SIG-M5 (cell line): ENCODE measurements at places on chromosomes 1 and 21.
A peak's percentile ranks its signal among the peaks of the same experiment; 100 is the strongest.

- no peak for DNase-seq
Observed at GRCh38 chr1:231124746-231125145, 37.1 kb upstream of the TRIM67 start.

DNA sequence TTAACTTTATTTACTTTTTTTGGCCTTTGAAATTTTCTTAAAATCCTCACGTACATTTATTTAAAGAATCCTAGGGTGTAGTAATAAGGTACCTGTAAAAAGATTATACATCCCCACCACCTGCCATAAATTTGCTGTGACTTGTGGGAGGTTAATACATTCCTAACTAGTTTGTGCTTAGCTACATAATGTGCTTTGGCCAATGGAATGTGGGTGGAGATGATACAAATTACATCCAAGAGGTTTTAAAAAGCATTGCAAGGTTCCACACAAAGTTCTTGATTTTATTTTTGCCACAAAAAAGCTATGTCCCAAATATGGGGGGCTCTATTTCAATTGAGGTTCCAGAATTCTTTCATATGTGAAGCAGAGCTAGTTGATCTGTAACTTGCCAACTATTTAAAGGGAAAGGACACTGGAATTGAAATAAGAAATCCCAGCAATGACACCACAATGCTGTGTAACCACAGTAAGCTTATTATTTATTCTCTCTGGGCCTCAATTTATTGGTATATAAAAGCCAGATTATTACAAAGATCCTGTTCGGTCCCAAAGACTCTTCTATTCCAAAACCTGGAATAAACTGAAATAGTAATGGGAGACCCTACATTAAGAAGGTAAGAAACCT, 15.7 kb downstream of the ASPM start:
- no peak for DNase-seq

- DNase-seq = no peak
Observed at GRCh38 chr1:226656601-226657277, 82.3 kb downstream of the ITPKB start.

DNA sequence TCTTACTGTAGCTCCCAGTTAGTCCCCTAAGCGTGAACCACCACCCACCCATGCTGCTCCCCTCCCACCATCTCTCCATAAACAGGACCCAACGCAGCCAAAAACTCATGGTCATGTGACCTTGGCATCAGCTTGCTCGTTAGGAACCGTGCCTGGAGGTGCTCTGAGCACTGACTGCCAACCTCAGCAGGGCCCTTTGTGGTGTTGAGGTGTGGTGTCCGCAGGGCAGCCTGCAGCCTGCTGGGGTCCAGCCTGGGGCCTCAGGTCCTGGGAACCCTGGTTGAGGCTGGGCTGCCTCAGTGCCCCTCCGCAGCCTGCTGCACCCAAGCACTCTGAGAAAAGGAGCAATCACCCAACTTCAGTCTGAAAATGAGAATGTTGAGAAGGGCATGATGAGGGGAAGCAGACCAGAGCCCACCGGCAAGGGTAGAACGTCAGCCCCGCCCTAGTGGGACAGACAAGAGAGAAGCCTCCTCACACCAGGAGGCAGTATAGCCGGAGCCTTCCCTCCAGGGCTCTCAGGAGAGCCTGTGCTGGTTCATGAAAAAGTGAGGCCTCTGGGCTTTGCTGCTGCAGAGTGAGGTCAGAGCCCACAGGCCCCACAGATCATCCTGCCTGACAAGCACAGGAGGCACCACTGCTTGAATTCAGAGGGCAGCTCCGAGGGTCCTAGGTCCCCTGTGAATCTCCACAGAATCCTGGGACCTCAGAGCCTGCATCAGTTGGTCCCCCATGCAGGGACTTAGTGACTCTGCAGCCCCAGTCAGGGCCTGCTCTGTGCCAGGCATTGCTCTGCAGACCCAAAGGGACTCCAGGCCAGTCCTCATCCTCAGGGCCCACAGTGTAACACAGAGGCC, 4.9 kb upstream of the COL6A2 start:
- DNase-seq = no peak

- no peak for DNase-seq
Observed at GRCh38 chr1:234069760-234070159, 165.3 kb downstream of the SLC35F3 start.

GRCh38 chr1:63859480-63860275, 85.9 kb downstream of the ROR1 start:
- DNase-seq = no peak

DNA sequence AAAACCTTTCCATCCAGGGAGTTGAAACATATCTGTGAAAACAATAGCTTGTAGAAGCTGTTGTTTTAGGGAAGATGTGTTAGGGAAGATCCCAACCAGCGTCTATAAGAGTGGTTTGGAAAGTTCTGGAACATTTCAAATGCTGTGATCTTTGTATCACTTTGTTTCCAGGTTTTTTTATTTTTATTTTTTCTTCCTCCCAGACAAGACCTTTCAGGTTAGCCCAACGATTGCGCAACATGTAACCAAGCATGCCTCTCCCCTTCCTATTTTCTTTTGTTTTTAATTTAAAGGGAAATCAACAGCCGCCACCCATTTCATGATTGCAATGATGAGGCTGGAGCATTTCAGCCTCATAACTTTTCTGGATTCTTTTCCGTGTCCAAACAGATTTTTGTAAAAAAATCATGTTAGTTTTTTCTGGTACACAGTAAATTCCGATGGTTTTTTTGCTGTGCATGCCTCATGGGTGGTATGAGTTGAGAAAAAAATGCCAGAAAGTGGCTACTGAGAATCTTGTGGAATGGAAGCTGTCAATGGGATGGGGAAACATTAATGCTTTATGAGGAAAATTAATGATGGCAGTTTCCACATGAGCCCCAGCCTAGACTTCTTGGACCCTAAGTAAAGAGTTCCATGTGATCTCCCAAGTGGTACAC, 109.3 kb downstream of the RUNX1 start:
- no peak for DNase-seq

GRCh38 chr21:29316029-29316742, 17.5 kb downstream of the BACH1 start:
- DNase-seq = no peak

GRCh38 chr1:15384301-15384901, 25.3 kb upstream of the EFHD2 start:
- no peak for DNase-seq

- no peak for DNase-seq
Observed at GRCh38 chr1:57550092-57550491, 126.2 kb upstream of the DAB1 start.

DNA sequence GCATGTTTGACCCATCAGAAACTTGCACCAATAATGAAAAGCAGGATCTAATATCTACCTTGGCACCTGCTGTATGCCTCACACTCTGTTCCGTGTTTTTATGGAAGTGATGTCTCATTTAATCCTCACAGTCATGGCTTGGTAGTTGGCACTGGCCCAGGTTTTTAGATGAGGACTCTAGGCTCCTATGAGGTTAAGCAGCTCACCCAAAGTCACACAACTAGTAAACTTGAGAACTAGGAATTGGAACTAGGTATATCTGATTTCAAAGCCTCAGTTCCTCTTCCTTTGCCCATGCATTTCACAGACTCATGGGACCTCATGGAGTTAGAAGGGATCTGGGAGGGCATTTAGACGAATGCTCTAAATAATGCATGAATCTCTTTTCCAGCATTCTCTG, 21.3 kb upstream of the TARBP1 start:
- DNase-seq = no peak

GRCh38 chr1:83917959-83918358, 81.0 kb downstream of the TTLL7 start:
- DNase-seq = no peak

- DNase-seq = no peak
Observed at GRCh38 chr1:1781526-1781903, 3.2 kb upstream of the NADK start.

- DNase-seq = no peak
Observed at GRCh38 chr21:34534522-34534921, 22.5 kb upstream of the KCNE1 start.

DNA sequence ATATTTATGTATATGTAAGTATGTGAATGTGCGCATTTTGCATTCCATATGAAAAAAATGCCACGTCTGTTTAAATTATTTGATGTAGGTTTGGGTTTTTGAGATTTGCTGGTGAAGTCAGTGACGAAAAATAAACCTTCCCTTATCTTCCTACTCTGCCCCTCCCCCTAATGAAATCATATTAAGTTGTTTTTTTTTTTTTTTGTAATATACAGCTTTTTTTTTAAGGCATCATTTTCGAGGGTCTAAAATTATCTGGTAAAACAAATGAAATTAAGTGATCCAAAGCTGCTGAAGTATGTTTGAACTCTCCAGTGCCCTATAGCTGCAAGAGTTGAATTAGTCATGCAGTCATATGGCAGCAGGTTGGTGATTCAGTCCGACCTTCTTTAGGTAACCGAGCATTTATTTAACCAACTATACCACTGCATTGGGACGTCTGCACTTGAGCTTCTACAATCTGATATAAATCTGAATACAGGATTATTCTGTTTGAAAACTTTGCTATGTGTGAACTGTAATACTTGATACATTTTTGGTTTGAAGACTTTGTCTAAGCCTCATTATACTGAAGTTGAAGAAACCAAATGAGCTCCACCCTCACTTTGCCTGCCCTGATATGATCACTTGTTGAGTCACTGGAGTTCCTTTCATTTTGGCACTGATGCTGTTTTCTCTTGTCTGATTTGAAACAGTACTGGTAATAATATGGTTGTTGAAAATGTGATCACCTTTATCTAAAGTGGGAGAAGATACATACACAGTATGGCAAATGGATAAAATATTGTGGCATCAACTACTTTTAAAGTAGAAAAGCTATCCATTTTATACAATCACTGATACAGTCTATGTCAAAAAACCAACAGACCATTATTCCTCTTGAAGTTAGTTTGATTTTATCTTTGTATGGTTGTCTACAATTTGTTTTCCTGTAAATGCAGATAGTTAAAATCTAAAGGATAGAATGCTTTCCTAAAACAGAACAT, 11.7 kb downstream of the PDIK1L start:
- no peak for DNase-seq

- DNase-seq = no peak
Observed at GRCh38 chr1:8004803-8005573, 21.1 kb downstream of the ERRFI1 start.

- no peak for DNase-seq
Observed at GRCh38 chr1:58880592-58880991, 96.7 kb upstream of the JUN start.

DNA sequence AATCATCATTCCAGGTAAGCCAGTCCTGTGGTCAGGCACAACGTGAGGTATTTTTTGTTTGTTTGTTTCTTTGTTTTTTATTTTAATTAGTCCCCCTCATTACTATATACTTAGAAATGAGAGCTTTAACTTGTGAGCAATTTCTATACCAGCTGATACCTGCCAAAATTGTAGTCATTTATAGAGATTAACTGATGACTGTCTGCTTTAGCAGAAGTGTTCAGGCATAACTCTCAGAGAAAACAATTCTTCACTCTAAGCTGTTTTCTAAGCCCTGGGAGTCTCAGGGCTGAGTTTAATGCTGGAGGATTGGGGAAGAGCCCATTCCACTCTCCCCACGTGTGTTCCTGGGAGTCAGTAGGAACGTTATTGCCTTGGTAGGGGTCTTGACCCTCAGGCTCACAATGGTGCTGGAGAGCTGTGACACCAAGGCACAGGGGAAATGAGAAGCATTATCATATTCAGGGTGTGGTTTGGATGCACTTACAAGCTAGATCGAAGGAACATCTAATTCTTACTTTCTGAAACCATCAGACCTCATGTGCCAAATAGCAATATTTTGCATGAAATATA, 168.2 kb downstream of the CLIC6 start:
- DNase-seq = no peak

DNA sequence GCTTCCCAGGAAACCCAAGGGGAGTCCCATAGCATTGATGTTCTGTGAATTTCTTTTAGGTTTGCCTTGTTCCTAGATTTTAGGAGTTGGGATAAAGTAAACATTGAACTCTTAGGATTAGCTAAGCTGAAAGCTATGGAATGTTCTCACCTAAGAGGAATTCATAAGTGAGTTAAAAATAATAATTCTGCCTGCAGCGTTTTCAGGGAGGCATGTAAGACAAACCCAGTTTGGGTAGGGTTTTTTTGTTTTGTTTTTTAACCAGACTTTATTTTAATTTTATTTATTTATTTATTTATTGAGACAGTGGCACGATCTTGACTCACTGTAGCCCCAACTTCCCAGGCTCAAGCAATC, 28.9 kb upstream of the CD101 start:
- no peak for DNase-seq

GRCh38 chr1:75954586-75954985, 22.4 kb upstream of the ASB17 start:
- no peak for DNase-seq

DNA sequence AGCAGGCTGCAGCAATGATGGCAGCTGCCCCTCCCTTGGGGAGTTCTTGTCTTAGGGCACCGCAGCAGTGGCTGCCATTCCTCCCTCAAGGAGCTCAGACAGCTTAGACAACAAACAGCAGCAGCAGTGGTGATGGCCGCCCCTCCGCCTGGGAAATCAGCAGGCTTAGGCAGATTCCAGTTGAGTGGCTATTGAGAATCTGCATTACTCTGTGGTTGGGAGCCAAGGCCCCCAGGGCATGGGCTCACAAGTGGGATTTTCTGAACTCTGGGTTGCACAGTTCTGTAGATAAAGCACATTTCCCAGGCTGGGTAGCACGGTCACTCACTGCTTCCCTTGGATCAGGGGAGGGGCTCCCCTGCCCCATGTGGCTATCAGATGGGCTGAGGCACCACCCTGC, 1280.7 kb upstream of the TMPRSS15 start:
- DNase-seq = no peak

- no peak for DNase-seq
Observed at GRCh38 chr1:145942871-145943270, 14.9 kb downstream of the LIX1L start.

GRCh38 chr1:46197560-46197963, 672 bp downstream of the POMGNT1 start:
- no peak for DNase-seq

GRCh38 chr1:183656355-183656754, 3.2 kb upstream of the APOBEC4 start:
- no peak for DNase-seq

- DNase-seq = peak; percentile 31
Observed at GRCh38 chr1:94792473-94793295, 27.5 kb upstream of the SLC44A3 start.

GRCh38 chr1:5793516-5793915, 198.7 kb downstream of the NPHP4 start:
- no peak for DNase-seq

DNA sequence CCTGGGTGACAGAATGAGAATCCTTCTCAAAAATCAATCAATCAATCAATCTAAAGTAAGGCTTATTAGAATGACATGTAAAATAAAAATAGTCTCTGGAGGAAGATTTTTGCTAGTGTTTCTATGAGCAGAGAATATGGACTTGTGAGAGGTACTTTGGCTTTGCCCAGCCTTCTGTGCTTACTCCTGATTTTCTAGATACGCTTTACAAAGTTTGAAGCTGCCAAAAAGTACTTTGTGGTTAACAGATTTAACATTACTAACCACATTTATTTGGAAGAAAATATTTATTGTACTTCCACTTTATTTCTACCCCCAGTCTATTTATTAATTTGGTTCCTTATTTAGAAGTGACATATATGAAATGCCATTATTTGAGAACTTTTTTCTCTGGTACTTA, 41.0 kb downstream of the CEP350 start:
- DNase-seq = no peak

GRCh38 chr1:89167590-89168230, 8.1 kb downstream of the GBP7 start:
- no peak for DNase-seq

- no peak for DNase-seq
Observed at GRCh38 chr1:55329808-55330432, 114.8 kb upstream of the USP24 start.

GRCh38 chr21:15801352-15801863, 71.6 kb downstream of the USP25 start:
- DNase-seq = no peak

- no peak for DNase-seq
Observed at GRCh38 chr1:93874025-93874651, 4.9 kb downstream of the DNTTIP2 start.

- no peak for DNase-seq
Observed at GRCh38 chr1:84356881-84357280, 41.4 kb upstream of the DNASE2B start.
